ENCODE measurements at places on chromosomes 2 and 18.

DNA sequence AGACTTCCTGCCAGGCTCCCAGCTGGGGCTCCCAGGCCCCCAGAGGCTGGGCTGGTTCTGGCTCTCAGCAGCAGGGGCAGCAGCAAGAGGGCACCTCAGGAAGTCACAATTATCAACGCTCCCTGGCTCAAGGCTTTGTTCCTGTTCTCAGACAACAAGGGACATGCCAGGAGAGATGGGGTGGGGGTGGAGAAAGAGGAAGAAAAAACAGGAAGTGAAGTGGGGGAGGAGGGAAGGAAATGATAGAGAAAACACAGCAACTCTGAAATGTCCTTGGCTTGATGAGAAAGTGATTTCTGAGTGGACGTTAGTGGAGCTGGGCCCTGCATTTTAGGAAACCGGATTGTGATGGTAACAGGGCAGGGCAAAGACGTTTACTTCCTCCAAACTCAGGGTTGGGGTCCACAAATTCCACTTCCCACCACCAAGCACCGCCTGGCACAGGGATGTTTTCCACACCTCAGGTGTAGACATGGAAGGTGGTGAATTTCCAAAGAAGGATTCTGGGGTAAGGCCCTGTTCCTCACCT lies 40.4 kb downstream of the CYRIA start:
- no peak for DNase-seq

- DNase-seq, result no peak
These were observed 27.2 kb downstream of the OXER1 start for GRCh38 chr2:42736598-42737322.

DNA sequence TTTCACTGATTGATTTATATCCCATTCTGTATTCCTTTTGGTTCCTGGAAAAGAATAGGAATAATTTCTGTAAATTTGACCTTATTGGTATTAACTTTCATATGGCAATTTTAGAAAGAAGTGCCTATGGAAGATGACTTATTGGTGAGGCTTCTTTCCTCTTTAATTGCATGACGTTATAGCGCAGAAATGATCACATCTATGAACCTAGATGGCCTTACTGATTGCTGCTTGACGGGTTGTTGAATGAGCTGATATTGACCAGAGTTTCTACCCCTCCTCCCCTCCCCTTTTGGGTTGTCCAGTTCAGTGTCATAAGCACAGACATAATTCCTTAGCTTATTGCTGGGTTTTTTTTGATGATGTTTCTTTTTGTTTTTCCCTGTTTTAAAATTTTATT lies 14.6 kb downstream of the ACSL3 start:
- no peak for DNase-seq

DNA sequence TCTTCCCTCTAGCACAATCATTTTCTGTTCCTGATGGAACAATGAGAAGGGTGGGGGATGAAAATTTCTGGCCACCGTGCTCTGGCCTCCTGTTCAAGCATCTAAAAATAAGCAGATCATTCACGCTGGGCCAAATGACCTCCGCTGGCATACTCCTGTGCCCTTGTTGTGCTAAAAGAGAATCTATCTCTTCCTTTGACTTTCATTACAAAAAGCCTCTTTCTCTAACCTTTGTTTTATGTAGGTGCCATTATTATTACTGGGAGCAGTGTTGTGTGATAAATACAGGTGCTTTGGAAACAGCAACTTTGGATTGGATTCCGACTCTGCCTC lies 44.6 kb upstream of the B3GNT2 start:
- no peak for DNase-seq

All from myocyte (in vitro differentiated cells).